ENCODE measurements at places on chromosomes 6 and 20.

- no peak for DNase-seq
These were observed 7.5 kb downstream of the ID4 start for GRCh38 chr6:19844689-19845088.

DNA sequence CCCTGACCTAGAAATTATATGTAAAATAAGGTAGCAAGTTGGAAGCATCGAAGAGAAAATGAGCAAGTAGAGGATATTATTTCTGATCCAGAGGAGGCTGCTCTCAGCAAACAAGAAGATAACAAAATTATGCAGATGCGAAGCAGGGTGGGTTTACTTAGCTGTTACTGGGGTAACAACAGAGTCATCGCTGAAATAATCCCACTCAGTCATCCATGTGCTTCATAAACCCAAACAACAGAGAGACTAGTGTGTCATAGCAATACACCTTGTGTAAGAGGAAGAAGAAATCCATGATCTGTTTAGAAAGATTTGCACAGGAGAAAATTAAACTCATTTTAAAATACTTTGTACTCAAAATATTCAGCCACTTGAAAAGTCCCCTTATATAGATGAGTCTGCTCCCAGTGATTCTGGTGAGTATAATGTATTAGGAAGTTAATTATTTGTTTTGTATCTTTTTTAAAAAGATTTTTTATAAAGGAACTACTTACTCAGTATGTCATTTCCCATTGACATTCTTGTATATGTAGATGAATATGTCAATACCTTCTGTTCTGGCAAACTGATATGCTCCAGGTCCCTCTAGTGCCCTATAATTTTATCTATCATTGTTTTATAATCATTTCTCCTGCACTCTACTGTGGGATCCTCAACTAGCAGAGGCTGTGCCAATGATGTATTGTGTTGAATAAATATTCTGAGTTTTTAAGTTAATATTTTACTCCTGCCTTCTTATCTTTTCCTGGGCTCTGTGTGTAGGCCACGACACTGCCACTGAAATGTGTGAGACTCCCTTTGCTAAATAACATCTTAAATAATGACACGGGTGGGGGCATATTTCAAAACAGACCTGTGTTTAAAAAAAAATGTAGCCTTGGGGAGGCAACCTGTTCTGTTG is 8.6 kb upstream of the HIVEP2 start:
- DNase-seq = peak; percentile 30

DNA sequence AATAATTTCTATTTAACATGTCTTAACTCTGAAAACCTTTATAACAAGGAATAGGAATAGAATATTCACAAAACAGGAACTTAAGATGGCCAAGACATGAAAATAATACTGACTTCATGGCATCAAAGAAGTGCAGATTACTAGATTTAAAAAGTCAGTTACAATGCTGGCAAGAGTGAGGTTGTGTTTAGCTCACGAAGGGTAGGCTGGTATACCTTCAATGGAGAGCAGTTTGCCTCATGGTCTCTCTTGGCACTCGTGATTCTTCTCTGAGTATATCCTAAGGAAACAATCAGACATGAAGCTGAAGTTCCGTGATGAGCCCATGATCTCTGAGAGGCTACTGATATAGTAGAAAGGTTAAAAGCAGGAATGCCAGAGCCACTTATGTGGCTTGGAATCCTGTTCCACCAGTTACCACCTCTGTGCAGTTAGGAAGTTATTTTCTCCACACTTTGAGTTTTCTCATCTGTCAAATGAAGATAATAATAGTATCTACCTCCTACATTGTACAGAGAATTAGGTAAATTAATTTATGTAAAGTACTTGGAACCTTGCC is 7.2 kb downstream of the NCOA7 start:
- DNase-seq = no peak

DNA sequence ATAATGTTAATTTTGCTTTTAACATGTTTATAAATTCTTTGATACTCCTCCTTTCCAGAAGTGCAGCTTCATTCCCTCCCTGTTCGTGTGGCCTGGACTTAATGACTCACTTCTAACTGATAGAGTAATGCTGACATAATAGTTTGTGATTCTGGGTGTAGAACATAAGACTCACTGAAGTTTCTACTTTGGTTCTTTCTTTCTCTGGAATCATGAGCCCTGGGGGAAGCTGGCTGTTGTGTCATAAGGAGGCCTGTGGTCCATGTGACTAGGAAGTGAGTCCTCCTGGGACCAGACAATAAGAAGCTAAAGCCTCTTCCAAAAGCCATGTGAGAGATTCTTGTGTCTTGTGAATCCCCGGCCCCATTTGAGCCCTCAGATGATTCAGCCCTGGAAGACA is 30.5 kb upstream of the HLA-G start:
- no peak for DNase-seq

DNA sequence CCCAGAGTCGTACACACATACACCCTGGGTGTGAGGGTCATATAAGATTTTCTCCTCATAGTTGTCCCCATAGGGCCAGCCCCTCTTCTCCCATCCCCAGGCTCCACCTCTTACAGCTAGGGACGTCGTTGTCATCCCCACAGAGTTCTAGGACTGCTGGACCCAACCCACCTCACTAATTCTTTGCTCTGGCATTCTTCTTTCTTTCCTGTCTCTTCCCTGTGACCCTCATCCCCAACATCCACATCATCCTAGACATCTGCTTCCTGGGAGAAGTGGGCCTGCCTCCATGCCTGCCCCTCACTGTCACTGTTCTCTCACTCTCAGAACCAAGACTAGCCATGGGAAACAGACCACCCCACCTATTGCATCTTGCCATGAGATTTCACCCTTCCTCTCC is 1.1 kb downstream of the PSMF1 start:
- DNase-seq = no peak

DNA sequence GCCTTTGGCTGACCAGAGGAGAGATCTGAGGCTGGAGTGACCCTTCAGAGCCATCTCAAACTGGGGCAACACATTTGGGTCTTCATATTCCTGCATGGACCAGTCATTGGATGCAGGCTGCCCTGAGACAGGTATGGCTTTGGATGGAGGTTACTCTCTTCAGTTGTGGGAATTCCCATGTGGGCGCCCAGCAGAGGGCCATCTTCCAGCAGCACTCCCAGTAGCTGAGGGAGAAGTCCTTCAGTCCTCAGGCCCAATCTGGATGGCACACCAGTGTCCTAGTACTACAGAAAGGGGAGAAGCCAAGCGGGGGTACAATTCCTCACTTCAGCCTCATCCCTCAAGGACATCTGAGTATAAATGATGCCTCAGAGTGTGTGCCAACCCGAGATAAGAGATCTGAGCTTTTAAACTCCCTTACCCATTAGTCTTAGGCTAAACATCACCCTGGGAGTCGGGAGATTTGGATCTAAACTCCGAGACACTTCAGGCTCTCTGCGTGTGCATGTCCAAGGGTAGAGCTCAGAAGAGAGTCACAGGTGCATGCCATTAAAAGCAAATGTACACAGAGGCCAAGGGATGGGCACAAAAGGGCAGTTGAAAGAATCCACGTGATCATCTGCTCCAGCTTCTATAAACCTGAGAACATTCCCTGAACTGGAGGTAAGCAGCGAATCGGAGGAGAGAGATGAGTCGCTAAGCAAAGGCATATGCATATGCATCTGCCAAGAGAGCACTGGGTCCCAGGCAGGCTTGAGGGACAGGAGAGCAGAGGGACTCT is 204.6 kb downstream of the CD83 start:
- DNase-seq = no peak

- DNase-seq = peak; percentile 70
These were observed 130.6 kb downstream of the BCAS1 start for GRCh38 chr20:53939572-53940359.

- DNase-seq = no peak
These were observed 187.9 kb upstream of the GMDS start for GRCh38 chr6:2433266-2433665.

DNA sequence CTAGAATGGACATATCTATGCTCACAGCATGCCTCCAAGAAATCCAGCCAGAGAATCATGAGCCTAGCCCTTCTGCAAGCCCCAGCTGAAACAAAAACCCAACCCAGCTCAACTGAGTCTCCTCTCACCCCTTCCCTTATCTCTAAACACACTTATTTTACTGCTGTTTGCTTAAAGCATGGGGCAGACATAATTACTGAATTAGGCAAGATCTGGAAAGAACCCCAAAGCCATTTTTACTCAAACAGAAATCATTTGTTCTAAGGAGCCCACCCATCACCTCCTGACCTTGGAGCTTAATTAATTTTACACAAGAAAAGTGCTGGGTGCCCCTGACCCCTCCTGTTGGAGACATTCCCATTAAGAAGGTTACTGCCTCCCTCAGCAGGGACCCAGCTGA is 291.6 kb downstream of the MAFB start:
- no peak for DNase-seq

GRCh38 chr6:34154668-34155447 is 9.0 kb upstream of the GRM4 start:
- peak; percentile 18 for DNase-seq

DNA sequence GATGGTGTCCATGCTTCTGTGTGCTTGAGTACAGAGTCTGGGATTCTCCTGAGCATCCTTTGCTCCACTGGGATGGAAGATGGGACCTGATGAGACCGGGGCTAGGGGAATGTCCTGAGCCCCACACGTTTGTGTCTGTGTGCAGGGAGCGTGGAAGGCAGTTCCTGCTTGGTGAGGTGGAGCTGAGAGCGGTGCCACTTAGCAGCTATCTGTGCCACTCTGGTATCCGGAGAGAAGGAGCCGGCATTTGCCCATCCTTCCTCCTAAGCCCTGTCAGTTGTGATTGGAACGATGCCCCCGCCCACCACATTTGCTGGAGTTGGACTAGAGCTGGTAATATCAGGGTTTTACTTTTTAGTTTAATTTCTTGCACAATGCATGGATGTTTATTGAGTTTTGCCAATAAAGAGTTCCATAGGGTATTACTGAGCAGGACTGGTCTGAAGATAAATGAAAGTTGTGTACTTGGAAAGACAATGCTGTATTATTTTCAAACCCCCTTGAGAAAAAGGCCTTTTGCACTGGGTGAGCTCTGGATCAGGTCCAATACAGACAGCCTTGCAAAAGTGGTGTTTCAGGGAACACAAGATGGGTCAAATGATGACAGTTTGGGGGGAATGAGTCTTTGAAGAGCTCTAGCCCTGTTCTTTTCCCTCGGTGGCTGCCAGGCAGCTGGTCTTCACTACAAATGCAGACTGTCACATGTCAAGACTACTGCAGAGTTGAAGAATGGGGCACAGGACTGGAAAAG is 130.8 kb downstream of the SYCP2 start:
- DNase-seq = no peak

DNA sequence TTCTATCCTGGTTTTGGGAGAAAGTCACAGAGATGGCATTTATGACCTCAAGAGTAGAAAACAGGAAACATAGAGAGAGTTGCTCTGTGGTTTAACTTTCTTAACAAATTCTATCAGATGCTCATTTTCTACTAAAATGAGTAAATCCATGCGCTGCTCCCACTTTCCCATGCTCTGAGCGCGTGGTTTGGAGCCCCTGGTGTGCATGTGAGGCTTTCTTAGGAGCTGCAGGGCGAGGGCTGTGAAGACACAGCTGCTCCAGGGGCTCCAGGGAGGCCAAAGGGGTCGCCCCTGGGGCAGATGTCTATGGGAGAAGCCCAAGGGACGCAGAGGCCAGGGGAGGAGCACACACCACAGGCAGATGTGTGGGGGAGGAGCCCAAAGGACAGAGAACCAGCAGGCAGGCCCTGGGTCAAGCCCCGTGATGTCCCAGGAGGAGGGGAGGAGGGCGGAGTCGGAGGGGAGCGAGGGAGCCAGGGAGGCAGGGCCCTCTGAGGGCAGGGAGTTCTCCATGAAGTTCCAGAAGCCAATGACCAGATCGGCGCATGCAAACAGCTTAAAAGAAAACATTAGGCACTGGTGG is 122.9 kb downstream of the IRF4 start:
- no peak for DNase-seq

DNA sequence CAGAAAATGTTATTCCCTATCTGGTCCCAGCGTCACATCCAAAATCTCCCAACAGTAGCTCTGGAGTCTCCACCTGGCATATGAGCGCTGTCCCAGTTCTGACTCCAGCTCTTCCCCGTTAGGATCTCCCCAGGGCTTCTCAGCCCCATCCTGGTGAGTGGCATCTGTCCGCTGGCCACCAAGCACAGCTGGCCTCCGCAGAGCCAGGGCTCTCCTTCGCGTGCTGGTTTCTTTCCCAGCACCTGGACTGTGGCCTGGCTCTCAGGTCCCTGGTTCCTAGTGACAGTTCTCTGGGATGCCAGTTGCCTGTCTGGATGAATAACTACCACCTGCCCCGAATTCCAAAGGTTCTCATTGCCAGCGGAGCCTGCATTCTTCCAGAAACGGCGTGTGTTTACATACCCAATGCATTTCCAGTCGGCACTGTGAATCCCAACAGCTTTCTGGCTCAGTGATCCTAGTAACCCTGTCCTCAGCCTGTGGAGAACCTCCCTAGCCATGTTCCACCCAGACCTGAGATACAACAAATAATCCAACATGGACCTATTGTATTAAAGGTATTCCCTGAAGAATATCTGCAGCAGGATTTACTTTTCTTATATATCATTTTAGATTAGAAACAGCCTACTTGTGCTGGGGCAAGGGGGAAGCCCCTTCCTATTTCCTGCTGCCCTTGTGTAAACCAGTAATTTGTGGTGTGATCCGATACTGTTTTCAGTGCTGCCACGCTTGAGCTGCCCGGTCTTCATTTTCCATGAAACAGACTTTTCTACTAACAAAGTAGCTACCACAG is 69.9 kb upstream of the PDE10A start:
- no peak for DNase-seq

DNA sequence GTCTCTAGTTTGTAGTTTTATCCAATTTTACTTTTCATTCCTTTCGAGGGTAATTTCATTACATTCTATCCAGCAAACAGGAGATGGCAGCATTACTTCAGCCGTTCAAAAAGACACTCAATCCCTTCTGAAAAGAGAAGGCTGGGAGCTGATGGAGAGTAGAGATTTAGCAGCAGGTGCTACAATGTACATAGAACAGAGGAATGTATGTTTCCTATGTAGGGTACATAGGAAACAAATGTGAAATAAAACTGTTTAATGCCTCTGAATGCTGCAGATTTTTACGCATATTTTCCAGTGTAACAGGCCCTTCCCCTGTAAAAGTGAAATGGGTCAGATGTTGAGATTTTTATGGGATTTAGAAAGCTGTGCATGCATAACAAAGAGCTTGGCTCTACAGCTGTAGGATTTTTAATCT is 16.0 kb downstream of the RPS12 start:
- DNase-seq = no peak

DNA sequence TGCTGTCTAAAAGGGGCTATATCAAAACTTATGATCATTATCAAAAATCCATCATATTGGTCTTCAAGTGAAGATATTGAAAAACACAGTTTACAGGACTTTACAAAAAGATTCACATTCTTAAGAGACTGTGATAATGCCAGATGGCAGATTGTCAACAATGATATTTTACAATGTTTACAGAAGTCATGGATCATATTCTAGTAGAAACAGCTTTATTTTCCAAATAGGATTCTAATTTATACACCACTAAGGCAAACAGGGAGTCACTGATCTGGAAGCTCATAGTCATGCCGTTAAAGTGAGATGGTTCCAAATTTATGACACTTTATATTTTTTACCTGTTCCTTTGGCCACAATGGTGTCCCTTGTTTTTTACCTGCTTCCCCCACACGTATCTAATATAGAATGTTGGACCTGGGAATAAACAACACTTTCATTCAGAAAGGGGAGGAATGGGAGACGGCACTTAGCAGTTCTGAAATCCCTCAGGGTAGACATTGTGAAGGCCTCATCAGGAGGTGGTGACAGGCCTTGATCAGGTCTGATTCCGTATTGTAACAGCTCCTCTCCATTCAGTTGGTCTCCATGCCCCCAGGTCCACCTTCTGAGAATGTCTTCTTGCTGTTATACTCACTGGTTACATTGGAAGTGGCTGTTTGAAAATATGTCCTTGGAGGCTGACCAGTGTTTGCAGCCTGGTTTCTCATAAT is 228.6 kb downstream of the ADGB start:
- DNase-seq = no peak

GRCh38 chr6:40456390-40457013 is 130.7 kb downstream of the LRFN2 start:
- DNase-seq = no peak

Measured in CD4-positive, alpha-beta T cell treated with Interleukin-4 for 4 hours (primary cell).